K562 (cell line): ENCODE measurements at places on chromosomes 11 and 22. TPM values are rescaled to one million over a fixed set of nuclear protein-coding genes. Genes with fewer than 3 reads are reported as not detected.

GRCh38 chr11:12772324-12772723 lies 98.1 kb downstream of the TEAD1 start:
- no peaks in the 10 kb centered on the region for H3K27me3 ChIP-seq
- no peak overlapping the region for H3K4me3 ChIP-seq
- no peak overlapping the region for H3K27ac ChIP-seq
- H3K4me1 ChIP-seq: peaks cover 17% of the 10 kb centered on the region; the same call in 2 of the 3 replicates
- DNase-seq: no peak
- H3K36me3 ChIP-seq: no peaks in the 10 kb centered on the region

GRCh38 chr11:116052603-116053547 lies 548.7 kb upstream of the CADM1 start:
- H3K4me3 ChIP-seq: no peak overlapping the region
- H3K27me3 ChIP-seq: no peaks in the 10 kb centered on the region
- DNase-seq: no peak
- no peaks in the 10 kb centered on the region for H3K4me1 ChIP-seq
- H3K27ac ChIP-seq: no peak overlapping the region

GRCh38 chr22:27431896-27432295 lies 369.7 kb downstream of the MN1 start:
- no peak overlapping the region for H3K4me3 ChIP-seq
- H3K27me3 ChIP-seq: peaks cover 6% of the 10 kb centered on the region; the same call in 1 of the 2 replicates
- no peak for DNase-seq
- no peaks in the 10 kb centered on the region for H3K4me1 ChIP-seq
- H3K27ac ChIP-seq: no peak overlapping the region
- H3K36me3 ChIP-seq: no peaks in the 10 kb centered on the region

Gene SAA2
- 4.6 and 6.0 TPM in 2 replicates for total RNA-seq

Gene LMNTD2
- total RNA-seq: 3.5 and 3.9 TPM in 2 replicates

DNA sequence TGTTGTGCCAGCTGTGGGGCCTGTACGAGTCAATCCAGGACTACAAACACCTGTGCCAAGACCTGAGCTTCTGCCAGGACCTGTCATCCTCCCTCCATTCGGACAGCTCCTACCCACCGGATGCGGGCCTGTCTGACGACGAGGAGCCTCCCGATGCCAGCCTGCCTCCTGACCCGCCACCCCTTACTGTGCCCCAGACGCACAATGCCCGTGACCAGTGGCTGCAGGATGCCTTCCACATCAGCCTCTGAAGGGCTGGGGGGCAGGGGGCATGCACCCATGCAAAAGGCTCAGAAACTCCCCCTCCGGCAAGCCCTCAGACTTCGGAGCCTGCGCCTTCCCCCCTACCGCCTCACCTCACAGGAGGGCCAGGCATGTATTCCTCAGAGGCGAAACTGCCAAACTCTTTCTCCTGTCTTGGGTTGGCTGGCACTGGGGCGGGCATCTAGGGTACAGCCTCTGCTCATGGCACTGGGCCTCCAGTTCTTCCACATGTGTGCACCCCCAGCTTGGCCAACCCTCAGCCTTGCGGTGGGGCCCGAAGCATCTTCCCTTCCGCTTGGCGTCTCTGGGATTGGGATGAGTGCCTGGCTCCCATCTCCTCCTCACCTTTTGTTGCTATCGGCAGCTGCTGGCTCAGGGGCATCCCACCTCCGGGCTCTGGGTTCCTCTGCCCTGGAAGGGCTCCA lies 1.2 kb downstream of the FAM89B start:
- H3K36me3 ChIP-seq: peaks cover 25% of the 10 kb centered on the region
- DNase-seq: no peak
- H3K4me3 ChIP-seq: peak overlapping the region; percentile 88; the same call in 1 of the 2 replicates
- peaks cover 91% of the 10 kb centered on the region for H3K4me1 ChIP-seq
- H3K27me3 ChIP-seq: no peaks in the 10 kb centered on the region; the same call in 2 of the 3 replicates
- peak overlapping the region; percentile 30; the same call in 1 of the 3 replicates for H3K27ac ChIP-seq

Gene RAB38
- total RNA-seq: 1.5 and 1.9 TPM in 2 replicates

DNA sequence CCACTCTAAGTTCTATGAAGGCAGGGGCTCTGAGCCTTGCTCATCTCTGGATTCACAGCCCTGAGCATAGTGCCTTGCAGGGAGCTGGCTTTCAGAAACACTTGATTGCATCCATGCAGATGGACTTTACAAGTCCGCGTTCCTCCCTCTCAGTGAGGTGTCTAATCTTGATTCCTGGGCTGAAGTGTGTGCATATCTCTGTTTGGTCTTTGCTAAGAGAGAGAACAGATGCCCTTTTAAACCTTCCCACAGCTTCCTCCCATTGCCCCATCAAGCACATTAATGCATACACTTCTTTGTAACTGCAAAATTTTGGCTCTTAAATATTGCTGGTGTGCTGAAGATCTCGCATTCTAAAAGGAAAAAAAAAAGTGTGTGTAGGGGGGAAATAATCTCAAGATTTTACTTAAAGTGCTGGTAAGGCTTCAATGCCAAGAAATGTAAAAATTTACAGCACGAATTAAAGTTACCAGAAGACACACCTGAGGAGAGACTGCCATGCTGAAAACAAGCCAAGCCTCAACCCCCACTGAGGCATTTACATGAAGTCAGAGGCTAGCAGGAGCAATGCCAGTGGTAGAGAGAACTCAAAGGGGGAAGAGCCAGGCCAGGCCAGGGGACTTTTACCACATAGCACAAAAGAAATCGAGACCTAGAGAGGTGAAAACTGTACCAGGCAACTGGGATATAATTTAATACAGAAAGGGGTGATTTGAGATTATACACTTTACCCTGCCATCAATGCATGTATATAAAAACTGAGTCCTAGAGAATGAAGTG lies 492.1 kb downstream of the SOX6 start:
- no peaks in the 10 kb centered on the region for H3K4me1 ChIP-seq
- no peak overlapping the region for H3K27ac ChIP-seq
- H3K27me3 ChIP-seq: peaks cover 2% of the 10 kb centered on the region; the same call in 2 of the 3 replicates
- no peak for DNase-seq

GRCh38 chr22:46443850-46444389 lies 93.5 kb downstream of the CELSR1 start:
- H3K36me3 ChIP-seq: no peaks in the 10 kb centered on the region
- peaks cover 4% of the 10 kb centered on the region; the same call in 1 of the 2 replicates for H3K4me1 ChIP-seq
- peaks cover 59% of the 10 kb centered on the region for H3K27me3 ChIP-seq

DNA sequence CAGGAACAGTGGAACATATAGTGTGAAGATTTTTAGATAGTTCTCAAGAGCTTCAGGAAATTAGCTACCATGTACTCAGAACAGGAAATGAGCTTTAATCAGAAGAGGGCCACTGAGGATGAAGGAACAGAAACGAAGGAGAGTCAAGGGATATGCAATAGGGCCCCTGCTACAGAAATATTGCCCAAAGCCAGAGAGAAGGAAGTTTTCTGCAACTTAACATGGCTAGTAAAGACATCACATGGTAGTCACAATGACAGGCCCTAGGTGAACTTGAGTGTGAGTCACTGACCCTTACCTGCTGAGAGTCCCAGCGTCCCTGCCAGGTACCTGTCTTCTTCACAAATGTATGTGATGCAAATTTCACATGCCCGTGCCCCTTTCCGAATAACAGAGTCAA lies 25.2 kb upstream of the CARD16 start:
- DNase-seq: no peak
- H3K27ac ChIP-seq: no peak overlapping the region
- H3K4me1 ChIP-seq: no peaks in the 10 kb centered on the region
- H3K27me3 ChIP-seq: no peaks in the 10 kb centered on the region
- H3K4me3 ChIP-seq: no peak overlapping the region

DNA sequence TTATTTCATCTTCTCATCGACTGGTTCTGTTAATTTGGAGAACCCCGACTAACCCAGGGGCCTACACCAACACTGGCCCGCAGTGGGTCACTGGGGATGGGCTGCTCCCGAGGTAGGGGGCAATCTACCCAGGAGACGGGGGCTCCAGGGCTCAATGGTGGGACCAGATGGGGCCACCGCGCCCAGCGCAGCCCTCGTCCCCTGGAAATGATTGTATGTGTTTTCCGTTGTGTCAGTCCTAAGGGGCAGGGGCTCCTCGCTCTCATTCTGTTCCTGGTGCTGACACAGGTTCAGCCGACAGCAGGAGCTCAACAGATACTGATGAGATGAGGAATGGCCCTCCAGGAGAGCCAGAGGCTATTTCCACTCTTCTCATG lies 20.7 kb downstream of the A4GALT start:
- H3K27me3 ChIP-seq: 0 out of 2 replicates have a peak, but pooled peaks cover 6% of the 10 kb centered on the region
- H3K4me1 ChIP-seq: no peaks in the 10 kb centered on the region; the same call in 1 of the 3 replicates
- no peak for DNase-seq
- H3K36me3 ChIP-seq: no peaks in the 10 kb centered on the region
- no peak overlapping the region for H3K4me3 ChIP-seq

DNA sequence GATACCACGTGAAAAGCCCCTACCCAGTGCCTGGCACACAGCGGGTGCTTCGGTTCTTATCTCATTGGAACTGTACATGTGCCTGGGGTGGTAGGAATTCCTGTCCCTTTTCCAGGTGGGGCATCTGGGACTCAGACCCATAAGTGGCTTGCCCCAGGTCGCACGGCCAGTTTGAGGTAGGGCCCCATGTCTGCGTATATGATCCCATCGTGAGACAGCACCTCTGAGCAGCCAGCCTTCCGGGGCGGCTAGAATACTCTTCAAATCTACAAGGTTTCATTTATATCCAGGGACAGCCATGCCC lies 33.5 kb upstream of the SMIM38 start:
- no peak overlapping the region for H3K27ac ChIP-seq
- no peaks in the 10 kb centered on the region for H3K4me1 ChIP-seq
- H3K36me3 ChIP-seq: no peaks in the 10 kb centered on the region
- no peak for DNase-seq

DNA sequence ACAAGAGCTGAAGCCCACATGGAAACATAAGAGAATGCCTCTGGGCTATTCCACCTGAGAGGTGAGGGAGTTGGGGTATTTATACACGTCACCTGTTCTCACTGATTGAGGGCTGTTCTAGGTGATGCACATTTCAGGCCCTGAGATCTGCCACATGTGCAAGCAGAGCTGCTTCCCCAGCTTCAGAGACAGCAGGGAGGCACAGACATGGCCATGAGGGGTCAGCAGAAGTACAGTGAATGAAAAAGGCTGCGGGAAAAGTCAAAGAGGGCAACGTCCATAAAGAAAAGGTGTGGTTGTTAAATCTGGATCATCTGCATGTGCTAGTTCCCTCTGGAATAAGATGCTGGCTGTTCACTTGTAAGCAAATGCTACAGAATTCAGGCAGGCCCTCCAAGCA lies 75.4 kb downstream of the GAB4 start:
- DNase-seq: no peak
- H3K27ac ChIP-seq: no peak overlapping the region
- no peak overlapping the region for H3K4me3 ChIP-seq
- no peaks in the 10 kb centered on the region for H3K36me3 ChIP-seq
- no peaks in the 10 kb centered on the region for H3K4me1 ChIP-seq

Gene WEE1
- 82.1 and 82.7 TPM in 2 replicates for total RNA-seq

DNA sequence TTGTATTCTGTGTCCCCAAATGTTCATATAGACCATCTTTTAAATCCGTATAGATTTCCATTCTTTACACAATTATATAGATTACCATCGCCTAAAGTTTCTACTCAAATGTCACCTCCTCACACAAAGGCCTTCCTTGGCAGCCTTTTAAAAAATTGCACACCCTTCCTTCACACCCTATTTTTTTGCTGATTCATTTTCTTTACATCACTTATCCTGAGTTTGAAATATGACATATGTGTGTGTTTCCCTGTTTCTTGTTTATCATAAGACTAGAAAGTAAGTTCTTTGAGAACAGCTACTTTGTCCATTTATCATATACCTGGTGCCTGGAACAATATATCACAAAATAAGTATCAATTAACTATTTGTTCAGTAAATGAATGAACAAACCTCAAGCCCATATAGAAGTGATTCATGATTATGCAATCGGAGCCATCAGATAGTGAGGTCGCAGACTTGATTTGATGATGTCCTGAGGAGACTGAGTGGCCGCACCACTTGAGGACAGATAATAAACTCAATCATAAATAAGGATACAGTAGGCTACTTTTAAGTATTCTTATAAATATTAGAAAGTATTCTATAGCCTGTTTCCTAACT lies 327.4 kb upstream of the ZC3H12C start:
- H3K36me3 ChIP-seq: no peaks in the 10 kb centered on the region
- no peaks in the 10 kb centered on the region for H3K4me1 ChIP-seq
- DNase-seq: no peak
- no peaks in the 10 kb centered on the region for H3K27me3 ChIP-seq
- no peak overlapping the region for H3K27ac ChIP-seq

DNA sequence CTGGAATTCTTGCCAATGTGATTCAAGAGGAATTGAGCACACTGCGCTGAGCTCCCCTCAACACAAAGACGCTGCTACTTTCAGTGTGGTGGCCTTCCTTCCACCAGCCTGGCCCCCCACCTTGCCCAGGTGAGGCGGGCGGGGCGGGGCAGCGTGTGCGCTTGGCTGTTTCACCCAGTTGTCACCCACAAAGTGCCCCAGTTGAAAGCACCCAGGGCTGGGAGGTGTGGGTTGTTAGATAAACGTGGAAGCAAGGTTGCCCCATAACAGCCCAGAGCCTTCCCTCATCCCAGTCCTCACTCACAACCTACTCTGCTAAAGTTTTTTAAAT lies 43.1 kb downstream of the CACNG2 start:
- no peak for DNase-seq
- no peaks in the 10 kb centered on the region for H3K36me3 ChIP-seq
- no peak overlapping the region for H3K4me3 ChIP-seq
- no peak overlapping the region for H3K27ac ChIP-seq

Gene SUSD2
- 0.16 and 0.22 TPM in 2 replicates for total RNA-seq

DNA sequence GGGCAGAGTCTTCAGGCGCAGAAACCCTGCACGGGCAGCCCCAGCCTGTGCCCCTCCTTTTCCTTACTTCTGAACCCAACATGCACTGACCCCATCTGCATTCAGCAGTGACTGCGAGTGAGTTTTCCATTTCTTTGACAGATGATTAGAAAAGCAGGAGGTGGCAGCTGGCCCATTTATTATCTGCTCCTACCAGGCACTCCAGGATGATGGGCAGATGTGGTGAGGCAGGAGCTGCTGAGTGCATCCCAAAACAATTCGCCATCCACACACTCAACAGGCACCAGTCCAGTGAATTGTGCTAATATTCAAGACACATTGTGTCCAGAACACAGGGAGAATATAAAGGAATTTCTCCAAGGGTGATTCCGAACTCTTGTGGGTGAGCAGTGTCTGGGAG lies 208.5 kb downstream of the TENM4 start:
- H3K27me3 ChIP-seq: no peaks in the 10 kb centered on the region; the same call in 2 of the 3 replicates
- H3K27ac ChIP-seq: no peak overlapping the region
- no peak overlapping the region for H3K4me3 ChIP-seq
- H3K36me3 ChIP-seq: no peaks in the 10 kb centered on the region
- no peaks in the 10 kb centered on the region for H3K4me1 ChIP-seq

DNA sequence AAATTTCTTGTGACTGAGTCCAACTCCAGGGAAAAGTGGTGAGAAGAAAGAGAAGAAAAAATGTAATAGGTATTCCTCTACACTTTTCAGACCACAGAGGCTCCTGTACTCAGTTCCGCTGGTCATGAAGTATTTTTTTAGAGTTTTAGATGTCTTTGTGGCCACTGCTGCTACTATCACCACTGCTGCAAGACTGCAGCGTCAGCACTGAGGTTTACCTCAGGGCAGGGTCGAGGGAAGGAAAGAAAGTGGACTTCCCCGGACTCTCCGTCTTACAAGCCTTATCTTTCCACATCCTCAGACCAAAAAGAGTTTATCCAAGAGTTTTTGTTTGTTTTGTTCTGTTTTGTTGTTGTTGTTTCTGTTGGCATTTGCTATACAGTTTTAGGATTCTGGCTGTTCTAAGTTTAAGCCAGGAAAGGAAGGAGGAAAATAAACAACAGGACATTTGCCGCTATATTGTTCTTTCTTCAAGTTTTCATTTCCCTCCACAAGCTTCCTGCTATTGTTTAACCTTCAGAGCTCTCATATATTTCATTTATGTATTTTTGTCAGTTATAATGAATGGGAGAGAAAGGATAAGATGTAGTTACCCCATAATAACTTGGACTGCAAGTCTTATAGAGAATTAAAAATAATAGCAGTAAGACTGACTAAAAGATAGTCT lies 919.3 kb downstream of the NTM start:
- no peaks in the 10 kb centered on the region for H3K27me3 ChIP-seq
- no peak overlapping the region for H3K4me3 ChIP-seq
- no peak overlapping the region for H3K27ac ChIP-seq
- no peaks in the 10 kb centered on the region for H3K36me3 ChIP-seq
- no peak for DNase-seq
